Hematopoietic multipotent progenitor cell treated with erythropoietin and hydrocortisone succinate and interleukin-3 and kit ligand, for 15 days (in vitro differentiated cells): ENCODE measurements at places on chromosomes 16 and 17.
A peak's percentile ranks its signal among the peaks of the same experiment; 100 is the strongest.

GRCh38 chr17:32896647-32897258 is 19.8 kb upstream of the MYO1D start:
- DNase-seq: peak; percentile 76

DNA sequence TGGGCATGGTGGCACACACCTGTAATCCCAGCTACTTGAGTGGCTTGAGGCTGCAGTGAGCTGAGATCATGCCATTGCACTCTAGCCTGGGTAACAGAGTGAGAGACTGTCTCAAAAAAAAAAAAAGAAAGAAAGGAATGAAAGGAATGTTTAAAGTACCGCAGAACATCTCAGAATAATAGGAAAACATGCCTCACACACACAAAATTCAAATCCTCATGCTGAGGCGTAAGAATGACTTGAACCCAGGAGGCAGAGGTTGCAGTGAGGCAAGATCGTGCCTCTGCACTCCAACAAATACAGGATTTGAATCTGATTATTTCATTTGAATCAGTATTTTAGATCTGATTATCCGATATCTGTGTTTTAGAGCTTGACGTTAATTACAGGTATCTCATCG is 21.3 kb upstream of the GAA start:
- no peak for DNase-seq

DNA sequence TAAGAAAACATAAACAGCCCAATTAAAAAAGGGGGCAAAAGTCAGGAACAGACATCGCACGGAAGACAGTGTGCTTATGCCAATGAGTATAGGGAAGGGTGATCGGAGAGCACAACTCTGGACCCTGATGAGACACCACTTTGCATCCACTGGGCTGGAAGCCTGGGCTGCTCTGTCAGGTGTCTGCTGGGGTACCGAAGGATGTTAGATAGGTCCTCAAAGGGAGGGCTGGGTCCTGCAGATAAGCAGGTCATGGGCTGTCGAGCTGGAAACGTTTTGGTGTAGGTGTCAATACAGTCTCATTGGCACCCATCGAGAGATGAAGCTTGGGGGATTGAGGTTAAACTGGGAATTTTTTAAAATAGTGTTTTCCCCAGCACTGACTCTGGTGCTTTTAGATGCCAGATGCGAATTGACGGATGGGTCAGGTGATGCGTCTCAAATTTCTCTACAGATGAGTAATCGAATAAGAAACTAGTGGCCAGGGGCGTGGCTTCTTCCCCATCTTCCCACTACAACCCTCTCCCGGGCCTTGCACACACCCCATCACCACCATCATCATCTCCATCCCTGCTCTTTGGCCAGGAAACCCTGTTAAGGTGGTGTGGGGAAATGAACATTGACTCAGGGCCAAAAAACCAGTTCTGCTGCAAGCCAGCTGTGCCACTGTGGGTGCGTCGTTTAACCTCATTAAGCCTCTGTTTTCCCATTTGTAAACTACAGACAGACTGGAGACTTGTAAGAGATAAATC is 47.8 kb upstream of the IRF8 start:
- no peak for DNase-seq

GRCh38 chr16:19745286-19746010 is 27.4 kb downstream of the IQCK start:
- DNase-seq: no peak

DNA sequence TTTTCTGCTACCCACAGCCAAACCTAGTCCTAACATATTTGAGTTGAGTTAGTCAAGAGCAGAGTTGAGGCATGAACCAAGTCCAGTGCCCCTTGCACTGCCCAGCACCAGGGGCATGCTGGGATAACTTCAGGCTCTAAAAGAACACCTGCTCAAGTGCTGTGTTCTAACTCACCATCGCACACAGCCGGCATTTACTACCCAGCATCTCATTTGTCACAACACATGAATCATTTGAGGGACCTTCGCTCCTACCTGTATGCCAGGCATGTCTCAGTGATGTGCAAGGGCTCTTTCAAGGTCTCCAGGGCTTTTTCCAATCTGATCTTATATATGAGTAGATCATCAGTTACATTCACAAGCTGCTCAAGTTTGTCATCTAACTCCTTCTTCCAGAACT is 12.6 kb downstream of the TEKT1 start:
- DNase-seq: no peak

- DNase-seq: no peak
Measured at GRCh38 chr17:40107522-40108174, 7.3 kb upstream of the NR1D1 start.

DNA sequence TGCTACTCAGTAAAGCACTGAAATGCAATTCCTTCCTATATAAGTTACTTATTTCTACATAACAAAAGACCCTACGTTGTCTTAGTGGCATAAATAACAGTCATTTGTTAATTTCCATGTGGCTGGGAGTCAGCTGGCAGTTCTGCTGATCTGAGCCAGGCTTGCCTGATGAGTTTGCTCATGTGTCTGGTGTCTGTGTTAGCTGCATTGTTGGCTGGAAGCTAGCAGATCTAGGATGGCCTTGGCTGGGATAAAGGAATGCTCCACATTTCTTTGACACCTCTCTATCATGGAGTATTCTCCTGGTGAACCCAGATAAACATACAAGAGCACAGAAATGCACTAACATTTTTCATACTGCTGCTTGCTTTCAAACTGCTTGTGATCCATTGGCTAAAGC is 264.4 kb upstream of the MON1B start:
- DNase-seq: no peak

GRCh38 chr17:9549215-9549614 is 26.4 kb downstream of the STX8 start:
- no peak for DNase-seq

GRCh38 chr17:8740486-8740885 is 4.2 kb downstream of the CCDC42 start:
- no peak for DNase-seq

GRCh38 chr17:75688209-75688825 is 21.2 kb downstream of the SAP30BP start:
- no peak for DNase-seq

DNA sequence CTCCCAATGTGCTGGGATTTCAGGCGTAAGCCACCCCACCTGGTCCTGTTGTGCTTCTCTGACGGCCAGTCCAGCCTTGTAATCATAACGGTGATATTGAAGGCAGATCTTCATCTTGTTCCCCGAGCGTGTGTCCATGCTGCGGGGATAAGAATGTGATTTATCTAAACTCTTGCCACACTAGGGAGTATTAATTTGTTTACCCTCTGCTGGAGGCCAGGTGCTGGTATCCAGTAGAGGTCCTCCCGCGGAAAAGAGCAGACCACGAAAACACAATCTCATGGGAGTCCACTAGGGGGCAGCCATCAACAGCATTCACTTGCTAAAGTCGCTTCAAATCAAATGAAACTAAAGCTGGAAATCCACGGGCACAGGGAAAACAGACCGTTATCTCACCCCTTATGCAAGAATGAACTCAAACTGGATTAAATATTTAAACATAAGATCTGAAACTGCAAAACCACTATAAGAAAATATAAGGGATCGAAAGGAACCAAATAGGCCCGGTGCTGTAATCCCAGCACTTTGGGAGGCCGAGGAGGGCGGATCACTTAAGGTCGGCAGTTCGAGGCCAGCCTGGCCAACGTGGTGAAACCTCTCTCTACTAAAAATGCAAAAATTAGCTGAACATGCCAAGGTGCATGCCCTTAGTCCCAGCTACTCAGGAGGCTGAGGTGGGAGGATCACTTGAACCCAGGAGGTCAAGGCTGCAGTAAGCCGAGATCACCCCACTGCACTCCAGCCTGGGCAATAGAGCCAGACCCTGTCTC is 22.3 kb upstream of the RBBP6 start:
- DNase-seq: peak; percentile 75

DNA sequence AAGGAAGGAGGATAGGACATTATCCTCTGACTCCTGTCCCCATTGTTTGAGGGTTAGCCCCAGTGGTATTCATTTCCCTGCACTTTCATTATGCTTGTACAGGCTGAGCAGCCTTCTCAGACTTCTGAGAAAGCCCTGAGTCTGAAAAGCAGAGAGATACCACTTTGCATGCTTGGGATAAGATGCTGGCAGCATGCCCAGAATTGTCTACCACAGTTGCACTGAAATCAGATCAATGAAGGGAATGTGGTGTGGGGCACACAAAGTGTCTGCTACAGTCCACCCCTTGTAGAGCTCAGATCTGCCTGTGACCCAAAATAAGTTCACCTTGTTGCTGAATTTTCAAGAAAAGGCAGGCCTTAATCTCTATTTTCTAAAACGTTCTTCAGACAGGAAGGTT is 160.6 kb downstream of the CCT6B start:
- no peak for DNase-seq

GRCh38 chr16:80081846-80082245 is 458.9 kb upstream of the DYNLRB2 start:
- DNase-seq: no peak

- DNase-seq: no peak
Measured at GRCh38 chr17:61331886-61332285, 67.8 kb upstream of the TBX2 start.

- no peak for DNase-seq
Measured at GRCh38 chr17:72599891-72600290, 479.1 kb downstream of the SOX9 start.

DNA sequence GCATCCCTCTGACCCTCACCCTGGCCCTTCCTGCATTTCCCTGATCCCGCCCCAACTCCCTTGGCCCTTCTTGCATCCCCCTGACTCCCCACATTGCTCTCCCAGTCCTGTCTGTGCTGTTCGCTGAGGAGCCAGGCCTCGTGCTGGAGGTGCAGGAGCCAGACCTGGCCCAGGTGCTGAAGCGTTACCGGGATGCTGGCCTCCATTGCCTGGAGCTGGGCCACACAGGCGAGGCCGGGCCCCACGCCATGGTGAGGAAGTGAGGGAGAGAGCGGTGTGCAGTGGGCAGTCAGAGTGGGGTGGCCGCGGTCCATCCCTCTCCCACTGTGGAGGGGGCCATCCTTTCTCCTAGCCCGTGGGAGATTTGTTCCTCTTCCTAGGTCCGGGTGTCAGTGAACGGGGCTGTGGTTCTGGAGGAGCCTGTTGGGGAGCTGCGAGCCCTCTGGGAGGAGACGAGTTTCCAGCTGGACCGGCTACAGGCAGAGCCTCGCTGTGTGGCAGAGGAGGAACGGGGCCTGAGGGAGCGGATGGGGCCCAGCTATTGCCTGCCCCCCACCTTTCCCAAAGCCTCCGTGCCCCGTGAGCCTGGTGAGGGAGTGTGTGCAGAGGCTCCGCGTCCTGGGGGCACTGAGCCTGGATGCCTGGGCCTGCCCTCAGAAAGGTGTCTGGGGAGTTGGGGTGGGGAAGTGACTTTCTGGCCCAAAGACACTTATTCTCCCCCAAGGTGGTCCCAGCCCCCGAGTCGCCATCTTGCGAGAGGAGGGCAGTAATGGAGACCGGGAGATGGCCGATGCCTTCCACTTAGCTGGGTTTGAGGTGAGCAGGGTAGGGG is 17.8 kb downstream of the PFAS start:
- DNase-seq: no peak

GRCh38 chr17:37440424-37440823 is 33.7 kb downstream of the TADA2A start:
- no peak for DNase-seq

- no peak for DNase-seq
Measured at GRCh38 chr17:49343273-49343672, 18.8 kb downstream of the ZNF652 start.

GRCh38 chr17:44575403-44575802 is 18.1 kb downstream of the FZD2 start:
- DNase-seq: no peak

DNA sequence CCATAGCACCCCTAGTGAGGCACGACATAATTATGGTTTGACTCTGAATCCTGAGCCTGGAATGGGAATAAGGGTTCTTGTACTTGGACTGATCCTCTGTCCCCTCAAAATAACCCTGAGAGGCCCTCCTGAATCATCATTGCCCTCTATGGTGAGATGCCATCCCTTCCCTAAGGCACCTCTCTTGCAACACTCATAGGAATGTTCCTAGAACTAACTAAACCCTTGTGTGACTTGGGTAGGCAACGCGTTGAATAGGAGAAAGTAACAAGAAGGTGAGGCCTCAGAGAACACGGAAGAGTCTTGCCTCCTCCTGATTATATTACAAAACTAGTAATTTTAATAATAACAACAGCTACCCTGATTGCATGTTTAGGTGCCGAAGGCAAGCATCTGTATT is 189.1 kb upstream of the ANKFN1 start:
- no peak for DNase-seq

DNA sequence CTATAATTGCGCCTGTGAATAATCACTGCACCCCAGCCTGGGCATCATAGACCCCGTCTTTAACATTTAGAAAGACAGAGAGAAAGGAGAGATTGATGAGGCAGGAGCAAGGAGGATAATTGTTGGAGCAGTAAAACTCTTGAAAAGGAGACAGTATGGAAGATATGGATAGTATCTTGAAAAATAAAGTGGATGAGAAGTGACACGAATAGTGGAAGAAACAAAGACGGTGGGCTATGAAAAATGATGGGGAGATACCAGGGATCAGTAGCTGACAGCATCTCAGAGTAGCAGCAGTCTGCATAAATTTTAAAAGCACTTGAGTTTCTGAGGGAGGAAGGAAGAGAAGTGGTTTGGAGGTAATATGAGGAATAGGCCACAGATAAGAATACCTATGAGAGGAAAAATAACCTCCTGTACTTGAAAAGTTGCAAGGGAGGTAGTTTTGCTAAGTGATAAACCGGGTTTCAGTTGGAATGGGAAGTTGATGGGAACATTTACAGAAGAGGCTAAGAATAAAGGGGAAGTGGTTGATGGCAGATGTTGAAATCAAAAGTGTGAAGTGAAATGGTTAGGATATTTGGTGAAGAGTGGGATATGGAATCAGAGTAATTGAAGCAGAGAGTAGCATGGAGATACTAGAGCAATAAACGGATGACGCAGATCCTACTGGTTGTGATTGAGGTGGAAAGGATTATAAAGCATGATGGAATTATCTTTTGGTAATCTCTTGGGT is 1.8 kb upstream of the PPM1D start:
- DNase-seq: no peak

GRCh38 chr17:57902800-57903759 is 52.1 kb downstream of the CUEDC1 start:
- DNase-seq: no peak

GRCh38 chr17:27466743-27467375 is 10.6 kb downstream of the KSR1 start:
- DNase-seq: no peak

DNA sequence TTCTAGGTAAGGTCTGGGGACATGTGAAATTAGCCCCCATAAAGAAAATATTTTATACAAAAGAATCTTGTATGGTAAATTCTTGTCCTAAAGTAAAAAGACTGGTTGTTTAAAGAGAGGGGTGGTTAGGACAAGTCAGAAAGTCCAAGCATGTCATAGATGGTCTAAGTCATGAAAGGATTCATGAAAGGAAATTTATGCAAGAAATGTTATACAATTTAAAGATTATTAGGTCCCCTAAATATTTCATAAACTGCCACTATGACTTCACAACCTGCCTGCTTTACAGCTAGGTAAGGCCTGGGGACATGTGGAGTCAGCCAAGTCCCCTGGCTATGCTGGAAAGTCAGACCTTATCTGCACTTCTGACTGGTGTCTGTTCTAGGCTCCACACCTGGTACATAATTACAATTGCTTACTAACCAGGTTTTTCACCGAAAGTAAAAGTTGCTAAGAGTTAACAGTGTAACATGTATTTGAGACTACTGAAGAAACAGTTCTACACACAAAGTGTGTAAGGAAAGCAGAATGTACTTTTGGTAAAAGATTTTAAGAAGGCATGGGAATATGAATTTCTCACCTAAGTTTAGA is 17.0 kb downstream of the N4BP1 start:
- no peak for DNase-seq
